ENCODE measurements at places on chromosomes 11 and 22.

GRCh38 chr22:41822317-41823057 is 10.4 kb upstream of the SREBF2 start:
- DNase-seq: no peak

GRCh38 chr11:94046796-94047195 is 25.6 kb downstream of the HEPHL1 start:
- no peak for DNase-seq

GRCh38 chr11:103953797-103954486 is 82.5 kb upstream of the DDI1 start:
- no peak for DNase-seq

DNA sequence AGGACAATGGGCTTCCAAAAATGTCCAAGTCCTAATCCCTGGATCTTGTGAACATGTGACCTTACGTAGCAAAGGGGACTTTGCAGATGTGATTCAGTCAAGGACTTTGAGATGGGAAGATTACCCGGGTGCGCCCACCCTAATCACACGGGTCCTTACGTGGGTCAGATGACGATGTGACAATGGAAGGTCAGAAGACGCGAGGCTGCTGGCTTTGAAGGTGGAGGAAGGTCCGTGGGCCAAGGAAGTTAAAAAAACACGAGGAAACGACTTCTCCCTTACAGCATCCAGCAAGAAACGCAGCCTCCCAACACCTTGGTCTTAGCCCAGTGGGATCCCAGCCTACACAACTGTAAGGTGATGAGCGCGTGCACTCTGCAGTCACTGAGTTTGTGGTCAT is 860.1 kb downstream of the TBC1D22A start:
- no peak for DNase-seq

GRCh38 chr11:11572386-11572785 is 49.4 kb downstream of the GALNT18 start:
- peak; percentile 83 for DNase-seq
